Left cardiac atrium (tissue), 4 donors: ENCODE measurements at places on chromosomes 5 and 9.

DNA sequence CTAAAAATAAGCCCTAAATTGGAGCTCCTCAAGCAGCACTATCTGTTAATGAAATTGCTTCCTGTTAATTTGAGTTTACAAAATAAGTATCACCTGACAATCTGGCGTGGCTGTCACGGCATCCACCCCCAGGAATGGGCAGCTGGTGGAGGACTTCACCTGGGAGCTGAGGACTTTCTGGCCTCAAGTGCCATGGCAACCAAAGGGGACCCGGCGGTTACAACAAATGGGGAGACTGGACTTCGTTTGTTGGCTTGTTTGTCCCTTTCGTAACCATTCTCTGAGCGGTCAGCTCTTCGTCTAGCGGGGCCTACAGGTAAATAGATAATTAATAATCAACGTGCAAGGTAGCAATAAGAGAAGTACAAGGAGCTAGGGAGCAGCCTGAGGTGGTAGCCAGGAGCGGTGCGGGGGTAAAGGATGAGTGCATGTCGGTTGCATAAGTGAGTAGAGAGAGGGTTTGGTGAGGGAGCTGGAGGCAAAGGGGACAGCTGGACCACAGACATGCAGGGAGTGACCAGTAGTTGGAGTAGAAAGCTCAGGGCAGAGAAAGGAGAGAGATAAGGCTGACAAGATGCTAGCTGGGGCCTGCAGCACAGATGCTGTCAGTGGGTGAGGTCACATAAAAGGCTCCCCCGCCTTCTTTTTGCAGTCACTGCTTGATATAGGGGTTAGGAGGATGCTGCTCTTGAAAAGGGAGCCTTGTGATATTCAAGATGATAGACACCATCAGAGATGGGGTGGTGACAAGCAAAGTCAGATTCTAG lies 62.5 kb downstream of the HSPA4 start:
- no peak for DNase-seq

DNA sequence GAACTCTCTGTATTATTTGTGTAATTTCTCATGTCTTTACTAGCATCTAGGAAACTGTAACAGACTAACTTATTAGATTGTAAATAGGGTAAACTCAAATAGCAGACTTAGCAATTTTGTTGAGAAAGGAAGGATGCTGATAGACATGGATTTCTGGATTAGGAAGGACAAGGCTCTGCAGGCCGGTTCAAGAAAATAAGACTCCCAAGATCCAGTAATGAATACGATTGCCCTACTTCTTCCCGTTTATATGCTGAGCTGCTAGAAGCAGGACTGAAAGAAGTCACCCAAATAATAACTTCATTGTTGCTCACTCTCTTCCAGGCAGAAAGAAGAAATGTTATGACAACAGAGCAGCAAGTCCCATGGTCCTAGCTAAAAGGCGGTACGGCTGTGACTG lies 22.8 kb upstream of the C9orf40 start:
- no peak for DNase-seq

- DNase-seq, result no peak
Observed at GRCh38 chr9:21316032-21316842, 11.1 kb upstream of the IFNA5 start.

DNA sequence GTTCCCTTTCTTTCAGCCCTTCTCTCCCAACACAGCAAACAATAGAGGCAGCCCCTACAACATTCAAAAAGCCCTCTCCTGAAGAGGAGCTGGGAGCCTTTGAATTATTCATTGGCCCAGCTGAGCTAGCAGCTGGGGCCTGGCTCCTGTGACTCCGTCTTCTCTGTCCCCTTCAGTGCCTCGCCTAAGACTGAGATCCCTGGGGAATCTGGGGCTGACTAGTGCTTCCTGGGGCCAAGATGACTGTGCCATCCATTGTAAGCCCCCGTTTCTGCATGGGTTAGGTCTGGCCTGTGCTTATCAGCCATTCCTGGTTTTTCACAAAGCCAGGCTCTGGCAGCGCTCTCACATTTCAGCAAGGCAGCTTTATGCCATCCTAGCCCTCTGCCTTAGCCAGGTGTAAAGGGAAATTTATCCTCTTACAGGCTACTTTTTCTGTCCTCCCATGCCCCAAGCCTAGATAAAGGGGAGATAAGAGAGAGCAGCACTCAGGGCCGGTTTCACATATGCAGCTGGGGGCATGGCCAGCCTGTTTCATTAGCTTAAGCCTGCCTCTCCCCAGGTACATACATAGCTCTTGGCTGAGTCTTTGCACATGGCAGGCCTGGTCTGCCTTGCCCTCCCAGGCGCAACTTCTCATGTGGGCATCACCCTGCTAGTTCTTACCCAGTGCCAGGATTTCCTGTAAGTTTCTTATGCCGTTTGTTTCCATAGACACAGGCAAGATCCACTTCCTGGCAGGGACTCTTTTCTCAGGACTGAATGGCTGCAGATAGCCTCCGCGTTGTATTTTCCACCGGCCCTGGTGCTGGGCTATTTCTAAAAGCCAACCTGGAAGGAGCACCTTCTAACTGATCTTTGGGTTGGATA lies 15.8 kb downstream of the PTPA start:
- no peak for DNase-seq

DNA sequence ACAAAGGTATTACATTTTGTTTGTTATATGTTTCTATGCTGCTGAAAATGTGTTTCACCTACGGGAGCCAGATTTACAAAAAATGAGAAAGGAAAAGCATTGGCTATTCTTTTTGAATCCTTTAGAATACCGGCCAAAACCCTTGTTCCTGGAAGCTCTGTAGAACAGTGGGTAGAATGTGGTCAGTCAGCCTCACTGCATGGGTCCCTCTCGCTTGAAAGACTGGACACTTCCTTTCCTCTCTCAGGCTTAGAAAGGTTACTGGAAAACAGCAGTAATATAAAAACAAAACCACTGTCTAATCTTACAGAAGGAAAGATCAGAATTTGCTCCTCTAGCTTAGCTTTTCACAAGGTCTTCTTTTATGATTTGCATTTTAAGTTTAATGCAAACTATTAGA lies 45.1 kb downstream of the OSTF1 start:
- no peak for DNase-seq

- DNase-seq, result no peak
Observed at GRCh38 chr5:68180121-68181038, 35.2 kb upstream of the PIK3R1 start.

- DNase-seq, result no peak
Observed at GRCh38 chr5:170288551-170288950, 9.0 kb downstream of the LCP2 start.

DNA sequence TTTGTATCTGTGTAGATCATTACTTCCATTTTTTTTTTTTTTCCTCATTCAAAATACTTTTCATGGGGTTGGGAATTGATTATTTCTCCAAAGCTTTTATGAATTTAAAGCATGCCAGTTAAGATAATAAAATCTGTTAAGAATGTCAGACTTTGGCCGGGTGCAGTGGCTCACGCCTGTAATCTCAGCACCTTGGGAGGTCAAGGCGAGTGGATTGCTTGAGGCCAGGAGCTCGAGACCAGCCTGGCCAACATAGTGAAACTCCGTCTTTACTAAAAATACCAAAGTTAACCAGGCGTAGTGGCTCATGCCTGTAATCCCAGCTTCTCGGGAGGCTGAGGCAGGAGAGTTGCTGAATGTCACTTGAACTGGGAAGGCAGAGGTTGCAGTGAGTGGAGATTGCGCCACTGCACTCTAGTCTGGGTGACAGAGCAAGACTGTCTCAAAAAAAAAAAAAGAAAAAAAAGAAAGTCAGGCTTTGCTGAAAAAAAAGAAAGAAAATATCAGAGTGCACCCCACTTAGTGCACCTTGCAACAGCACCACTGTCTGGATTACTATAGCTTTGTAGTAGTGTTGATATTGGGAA lies 18.5 kb downstream of the TBC1D2 start:
- DNase-seq, result no peak

GRCh38 chr5:119290607-119291006 lies 65.2 kb upstream of the TNFAIP8 start:
- no peak for DNase-seq

GRCh38 chr9:107759009-107759822 lies 269.6 kb upstream of the KLF4 start:
- no peak for DNase-seq

- DNase-seq, result no peak
Observed at GRCh38 chr9:95580812-95581761, 64.3 kb upstream of the PTCH1 start.

DNA sequence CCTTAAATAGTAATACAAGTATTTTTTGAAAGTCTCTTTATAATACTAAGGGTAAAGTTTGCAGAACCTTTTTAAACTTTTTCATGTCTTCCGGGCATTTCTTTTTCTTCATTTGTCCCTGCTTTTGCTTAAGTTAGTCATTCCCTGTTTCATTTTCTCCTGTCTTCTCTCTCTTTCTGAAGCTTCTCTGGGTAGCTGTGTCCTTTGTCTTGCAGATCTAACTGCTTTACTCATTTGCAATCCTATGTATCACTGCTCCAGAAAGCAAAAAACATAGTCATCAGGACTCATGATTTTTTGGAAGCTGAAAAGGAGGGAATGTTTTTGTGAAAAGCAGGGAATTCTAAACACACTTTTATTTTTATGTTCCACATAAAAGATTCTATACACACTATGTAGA lies 301.7 kb downstream of the MRPS30 start:
- DNase-seq, result no peak

DNA sequence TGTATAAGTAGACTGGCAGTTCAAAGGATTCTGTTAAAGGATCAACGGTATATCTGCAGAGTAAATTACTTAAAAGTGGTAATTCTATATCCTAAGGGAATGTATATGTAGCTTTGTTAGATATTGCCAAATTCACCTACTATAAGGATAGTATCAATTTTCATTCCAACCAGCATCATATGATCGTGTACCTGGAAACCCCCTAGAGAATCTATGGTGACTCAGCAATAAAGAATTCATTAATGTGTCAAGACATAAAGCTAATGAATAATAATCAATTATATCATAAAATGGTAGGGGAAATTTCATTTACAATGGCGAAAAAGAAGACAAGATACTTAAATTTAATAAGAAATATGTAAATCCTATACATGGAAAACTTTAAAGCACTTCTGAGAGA lies 234.1 kb upstream of the ACTBL2 start:
- DNase-seq, result no peak

- no peak for DNase-seq
Observed at GRCh38 chr9:93510041-93510440, 56.7 kb upstream of the FAM120AOS start.
